ENCODE measurements at places on chromosomes 6 and 20.

DNA sequence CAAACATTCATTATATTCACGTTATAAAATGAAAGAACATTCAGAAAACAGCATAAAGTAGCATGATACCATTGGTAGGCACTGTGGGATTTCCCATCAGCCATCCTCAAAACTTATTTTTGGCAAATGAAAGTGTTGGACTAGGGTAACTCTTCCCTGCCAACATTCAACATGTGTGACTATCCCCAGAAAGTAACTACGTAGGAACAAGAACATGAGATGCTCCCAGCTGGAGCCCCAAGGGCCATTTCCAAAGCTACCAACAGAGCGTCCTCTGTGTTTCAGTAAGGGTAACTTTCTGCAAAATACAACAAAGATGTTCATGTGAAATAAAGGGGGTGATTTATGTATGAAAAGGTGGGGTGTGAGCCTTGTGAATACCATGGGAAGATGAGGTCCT lies 28.4 kb upstream of the PTPN1 start:
- DNase-seq = no peak

- DNase-seq = peak; percentile 86
These were observed 90.8 kb downstream of the THBS2 start for GRCh38 chr6:169162752-169163407.

DNA sequence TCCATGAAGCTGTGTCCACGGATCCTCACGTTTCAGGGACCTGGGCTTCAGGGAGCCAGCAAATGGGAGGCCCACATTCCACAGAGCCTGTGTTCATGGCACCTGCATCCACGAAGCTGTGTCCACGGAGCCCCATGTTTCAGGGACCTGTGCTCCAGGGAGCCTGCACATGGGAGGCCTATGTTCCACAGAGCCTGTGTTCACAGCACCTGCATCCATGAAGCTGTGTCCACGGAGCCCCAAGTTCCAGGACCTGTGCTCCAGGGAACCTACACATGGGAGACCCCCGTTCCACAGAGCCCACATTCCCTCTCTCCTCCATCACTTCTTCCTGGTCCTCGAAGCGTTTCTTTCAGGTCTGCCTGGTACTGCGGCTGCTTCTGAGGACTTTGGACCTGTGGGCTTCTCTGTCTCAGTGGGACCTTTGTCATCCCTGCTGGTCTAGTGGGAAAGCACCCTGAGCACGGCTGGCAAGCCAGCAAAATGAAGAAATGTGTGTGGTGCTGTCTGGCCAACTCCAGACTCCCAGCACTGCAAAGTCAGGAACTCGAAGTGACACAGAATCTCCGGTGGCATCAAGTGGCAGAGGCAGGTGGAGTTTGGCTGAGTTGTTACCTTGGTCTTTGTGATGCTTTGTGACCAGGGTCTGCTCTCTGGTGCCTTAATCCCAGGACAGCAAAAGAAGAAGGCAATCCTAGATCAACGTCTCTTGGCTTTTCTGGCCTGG lies 245.9 kb downstream of the DLL1 start:
- no peak for DNase-seq

- DNase-seq = peak; percentile 45
These were observed 24.2 kb upstream of the TMX4 start for GRCh38 chr20:8043687-8044282.

- DNase-seq = no peak
These were observed 322.1 kb upstream of the NT5E start for GRCh38 chr6:85127696-85128243.

- no peak for DNase-seq
These were observed 252.2 kb downstream of the ERMARD start for GRCh38 chr6:170003451-170004160.

GRCh38 chr6:13450628-13451027 lies 36.8 kb downstream of the GFOD1 start:
- DNase-seq = no peak

GRCh38 chr6:37818536-37819176 lies 871 bp upstream of the ZFAND3 start:
- peak; percentile 97 for DNase-seq

DNA sequence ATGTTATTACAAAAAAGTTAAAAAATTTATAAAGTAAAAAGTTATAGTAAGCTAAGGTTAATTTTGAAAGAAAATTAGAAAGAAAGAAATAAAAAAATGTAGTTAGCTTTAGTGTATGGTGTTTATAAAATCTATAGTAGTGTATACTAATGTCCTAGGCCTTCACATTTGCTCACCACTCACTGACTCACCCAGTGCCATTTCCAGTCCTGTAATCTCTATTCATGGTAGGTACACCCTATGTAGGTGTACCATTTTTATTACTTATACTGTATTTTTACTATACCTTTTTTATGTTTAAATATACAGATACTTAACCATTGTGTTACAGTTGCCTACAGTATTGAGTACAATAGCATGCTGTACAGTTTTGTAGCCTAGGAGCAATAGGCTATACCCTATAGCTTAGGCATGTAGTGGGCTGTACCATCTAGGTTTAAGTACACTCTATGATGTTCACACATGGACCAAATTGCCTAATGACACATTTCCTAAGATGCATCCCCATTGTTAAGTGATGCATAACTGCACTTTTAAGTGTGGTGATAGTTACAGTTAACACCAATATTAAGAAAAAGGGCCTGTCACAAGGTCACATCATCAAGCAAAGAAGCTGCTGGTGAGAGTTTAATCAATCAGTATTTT lies 8.0 kb downstream of the CD2AP start:
- peak; percentile 17 for DNase-seq

GRCh38 chr6:37105148-37106050 lies 64.6 kb upstream of the PIM1 start:
- DNase-seq = no peak

GRCh38 chr6:74871757-74872156 lies 334.1 kb downstream of the COL12A1 start:
- peak; percentile 93 for DNase-seq

Measured in fibroblast of skin of abdomen (primary cell).